ENCODE measurements at places on chromosomes 2 and 18. TPM values are rescaled to one million over a fixed set of nuclear protein-coding genes. Genes with fewer than 3 reads are reported as not detected.

Gene CD8B2
- 0.09 TPM for total RNA-seq

Gene PLCD4
- total RNA-seq: 41.8 TPM

GRCh38 chr2:127607399-127607908, 38.5 kb upstream of the GPR17 start:
- no peaks in the 10 kb centered on the region for H3K4me1 ChIP-seq
- no peaks in the 10 kb centered on the region for H3K27me3 ChIP-seq
- H3K27ac ChIP-seq: no peak overlapping the region
- H3K4me3 ChIP-seq: no peak overlapping the region

GRCh38 chr18:45745817-45746461, 22.0 kb downstream of the SLC14A1 start:
- H3K27me3 ChIP-seq: no peaks in the 10 kb centered on the region
- H3K4me1 ChIP-seq: peaks cover 2% of the 10 kb centered on the region
- no peak overlapping the region for H3K27ac ChIP-seq

- peak; percentile 35 for DNase-seq
- H3K27ac ChIP-seq: peak overlapping the region; percentile 42
- no peaks in the 10 kb centered on the region for H3K27me3 ChIP-seq
- peaks cover 3% of the 10 kb centered on the region for H3K36me3 ChIP-seq
- peak overlapping the region; percentile 91 for H3K4me3 ChIP-seq
These were observed 659 bp downstream of the FAM210A start for GRCh38 chr18:13725566-13726231.

Gene GPR155
- 3.8 TPM for total RNA-seq

GRCh38 chr2:43345872-43346271, 119.5 kb upstream of the ZFP36L2 start:
- peak overlapping the region; percentile 87 for H3K27ac ChIP-seq
- H3K4me1 ChIP-seq: peaks cover 79% of the 10 kb centered on the region
- H3K36me3 ChIP-seq: peaks cover 3% of the 10 kb centered on the region
- no peak overlapping the region for H3K4me3 ChIP-seq

Gene CFAP65
- not detected for total RNA-seq

Gene CDH2
- 3.3 TPM for total RNA-seq

DNA sequence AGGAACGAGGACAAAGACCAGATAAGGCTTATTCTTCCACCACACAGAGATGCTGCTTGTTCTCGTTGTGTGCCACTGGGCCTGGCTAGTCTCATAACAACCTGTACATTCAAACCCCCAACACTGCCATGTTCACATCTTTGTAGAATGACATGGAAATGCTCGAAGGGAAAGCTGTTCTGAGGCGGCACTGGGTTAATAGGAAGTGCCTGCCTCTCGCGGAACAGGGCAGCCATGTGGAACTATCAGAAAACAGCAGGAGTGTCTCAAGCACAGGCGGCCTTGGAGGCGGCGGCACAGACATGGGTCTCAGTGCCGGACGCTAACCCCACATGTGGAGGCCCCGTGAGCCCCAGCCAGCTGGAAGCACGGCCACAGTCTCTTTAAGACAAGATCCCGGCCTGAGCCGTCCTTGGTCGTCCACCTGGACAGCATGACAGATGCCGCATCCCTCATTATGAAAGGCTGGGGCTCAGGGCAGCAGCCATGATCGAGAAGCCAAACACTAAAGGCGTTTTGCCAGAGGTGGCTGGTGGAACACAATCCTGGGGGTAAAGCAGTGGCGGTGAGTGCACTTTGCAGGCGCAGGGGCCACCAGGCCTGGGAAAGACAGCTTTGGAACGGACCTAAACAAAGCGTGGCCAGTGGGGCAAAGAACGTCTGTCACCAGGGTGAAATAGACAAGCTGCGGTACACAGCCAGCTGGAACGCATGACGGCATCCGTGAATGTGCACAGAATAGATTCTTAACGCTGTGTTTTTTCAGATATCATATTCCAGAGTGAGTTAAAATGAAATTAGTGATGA, 161.0 kb downstream of the HDAC4 start:
- peak overlapping the region; percentile 69 for H3K27ac ChIP-seq
- H3K4me1 ChIP-seq: peaks cover 36% of the 10 kb centered on the region
- H3K27me3 ChIP-seq: no peaks in the 10 kb centered on the region
- peaks cover 4% of the 10 kb centered on the region for H3K36me3 ChIP-seq
- no peak overlapping the region for H3K4me3 ChIP-seq
- DNase-seq: peak; percentile 74

DNA sequence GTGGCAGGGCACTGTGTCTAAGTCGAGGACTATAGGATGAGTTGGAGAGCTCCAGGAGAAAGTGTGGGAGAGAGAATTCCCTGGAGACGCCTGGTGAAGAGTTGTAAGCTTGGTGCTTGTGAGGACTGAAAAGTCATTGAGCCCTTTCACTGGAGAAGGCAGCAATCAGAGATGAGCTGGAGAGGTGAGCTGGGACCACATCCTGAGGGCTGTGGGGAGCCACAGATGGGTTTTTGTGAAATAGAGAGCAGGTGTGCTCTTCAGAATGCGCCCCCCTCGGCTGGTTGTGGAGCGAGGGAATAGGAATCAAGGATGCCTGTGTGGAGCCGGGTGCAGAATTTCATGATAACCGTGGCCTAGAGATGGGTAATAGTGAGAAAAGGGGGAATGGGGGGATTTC, 224.3 kb downstream of the KLHL29 start:
- no peaks in the 10 kb centered on the region for H3K36me3 ChIP-seq
- no peaks in the 10 kb centered on the region for H3K27me3 ChIP-seq
- DNase-seq: no peak
- H3K27ac ChIP-seq: no peak overlapping the region

Gene NPAS2
- 2.9 TPM for total RNA-seq

Gene CXCR1
- not detected for total RNA-seq

Gene XIRP2
- total RNA-seq: 82.2 TPM

Gene CAD
- total RNA-seq: 16.9 TPM

DNA sequence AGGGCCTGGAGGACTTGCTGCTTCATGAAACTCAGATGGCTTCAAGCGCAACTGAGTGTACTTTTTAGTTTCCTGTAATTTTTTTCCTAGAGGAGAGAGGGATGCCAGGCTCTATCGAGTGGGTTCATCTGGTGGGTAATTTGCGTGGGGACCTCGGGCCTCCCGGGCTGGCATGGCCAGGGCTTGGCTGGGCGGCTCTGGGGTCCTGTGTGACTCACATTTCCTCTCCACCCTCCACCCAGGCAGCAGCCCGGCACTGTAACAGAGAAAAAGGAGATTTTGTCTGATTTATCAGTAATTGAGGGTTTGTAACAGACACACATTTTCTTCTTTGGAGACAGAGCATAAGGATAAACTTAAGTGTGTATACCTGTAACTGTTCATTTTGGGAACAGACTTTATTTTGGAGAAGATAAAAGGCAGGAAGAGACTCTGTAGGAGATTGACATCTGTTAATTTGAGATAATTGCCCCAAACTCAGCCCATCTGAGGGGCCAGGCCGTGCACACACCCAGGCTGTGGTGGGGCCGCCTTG, 64.3 kb downstream of the NFATC1 start:
- peaks cover 2% of the 10 kb centered on the region for H3K27me3 ChIP-seq
- DNase-seq: no peak
- H3K4me3 ChIP-seq: no peak overlapping the region

- H3K36me3 ChIP-seq: no peaks in the 10 kb centered on the region
- no peaks in the 10 kb centered on the region for H3K4me1 ChIP-seq
- no peak overlapping the region for H3K27ac ChIP-seq
- H3K27me3 ChIP-seq: no peaks in the 10 kb centered on the region
- no peak overlapping the region for H3K4me3 ChIP-seq
These were observed 259.0 kb upstream of the REG3G start for GRCh38 chr2:78766459-78766858.

DNA sequence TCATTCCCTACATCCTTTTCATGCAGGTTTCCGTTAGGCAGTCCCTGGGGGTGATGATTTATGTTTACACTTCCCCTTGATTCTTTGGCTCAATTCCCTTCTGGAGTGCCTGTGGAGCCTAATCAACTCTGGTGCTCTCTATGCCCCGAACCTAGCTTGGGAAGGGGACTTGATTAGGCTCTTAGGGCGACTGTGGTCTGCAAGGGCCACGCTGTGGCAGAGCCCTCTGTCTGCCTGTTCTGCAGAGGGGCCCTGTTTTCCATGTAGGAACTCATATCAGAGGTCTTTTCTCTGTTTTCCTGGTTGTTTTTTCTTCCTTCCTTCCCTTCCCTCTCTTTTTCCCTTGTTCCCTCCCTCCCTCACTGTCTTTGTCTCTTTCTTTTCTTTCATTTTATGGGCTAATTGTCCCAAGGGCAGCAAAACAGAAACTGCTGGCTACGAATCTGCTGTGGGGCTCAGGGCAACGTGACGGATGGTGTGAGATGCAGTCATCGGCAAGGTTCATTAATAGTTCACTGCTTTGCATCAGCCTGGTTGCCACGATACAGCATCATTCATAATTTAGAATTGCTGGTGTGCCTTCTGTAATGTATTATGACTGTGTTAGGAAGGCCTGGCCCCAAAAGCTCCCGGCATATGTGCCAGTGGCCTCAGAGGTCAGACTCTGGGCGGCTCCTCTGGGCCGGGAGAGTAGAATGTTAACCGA, 134.5 kb downstream of the NAPG start:
- H3K27me3 ChIP-seq: peaks cover 2% of the 10 kb centered on the region
- no peak overlapping the region for H3K4me3 ChIP-seq

- no peak overlapping the region for H3K4me3 ChIP-seq
- peaks cover 2% of the 10 kb centered on the region for H3K4me1 ChIP-seq
- H3K27ac ChIP-seq: no peak overlapping the region
These were observed 173.3 kb upstream of the PIEZO2 start for GRCh38 chr18:11322716-11323115.

DNA sequence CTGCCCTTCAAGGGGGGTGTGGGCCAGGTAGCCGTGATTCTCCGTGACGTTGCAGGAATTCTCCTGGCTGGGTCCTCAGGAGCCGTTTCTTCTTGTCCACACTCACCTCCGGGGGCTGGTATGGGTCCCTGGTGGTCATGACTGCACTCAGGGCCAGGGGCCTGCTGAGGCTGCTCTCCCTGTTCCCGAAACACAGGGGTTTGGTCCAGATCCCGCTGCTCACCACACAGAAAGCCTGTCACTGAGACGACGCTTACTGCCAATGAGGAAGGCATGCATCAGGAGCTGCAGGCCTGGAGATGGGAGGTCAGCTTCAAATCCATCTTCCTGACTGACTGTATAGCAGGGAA, 160.7 kb downstream of the RTP5 start:
- no peak for DNase-seq
- no peak overlapping the region for H3K27ac ChIP-seq
- no peak overlapping the region for H3K4me3 ChIP-seq
- H3K4me1 ChIP-seq: no peaks in the 10 kb centered on the region
- H3K27me3 ChIP-seq: peaks cover 18% of the 10 kb centered on the region

Measured in muscle of leg (tissue), 16 donors.